ENCODE measurements at places on chromosomes 13 and 19. TPM values are rescaled to one million over a fixed set of nuclear protein-coding genes. Genes with fewer than 3 reads are reported as not detected.

- no peak for DNase-seq
Measured at GRCh38 chr13:87674247-87674738, 3.1 kb downstream of the SLITRK5 start.

GRCh38 chr13:113842336-113843062 is 21.4 kb downstream of the GAS6 start:
- DNase-seq = no peak

The TRIM28 gene
- total RNA-seq = 346 TPM

GRCh38 chr19:45428384-45429231 is 4.9 kb upstream of the ERCC1 start:
- DNase-seq = no peak

GRCh38 chr13:92951273-92951890 is 275.2 kb upstream of the GPC6 start:
- no peak for DNase-seq

- peak; percentile 11 for DNase-seq
Measured at GRCh38 chr19:17306285-17306714, 628 bp downstream of the MRPL34 start.

DNA sequence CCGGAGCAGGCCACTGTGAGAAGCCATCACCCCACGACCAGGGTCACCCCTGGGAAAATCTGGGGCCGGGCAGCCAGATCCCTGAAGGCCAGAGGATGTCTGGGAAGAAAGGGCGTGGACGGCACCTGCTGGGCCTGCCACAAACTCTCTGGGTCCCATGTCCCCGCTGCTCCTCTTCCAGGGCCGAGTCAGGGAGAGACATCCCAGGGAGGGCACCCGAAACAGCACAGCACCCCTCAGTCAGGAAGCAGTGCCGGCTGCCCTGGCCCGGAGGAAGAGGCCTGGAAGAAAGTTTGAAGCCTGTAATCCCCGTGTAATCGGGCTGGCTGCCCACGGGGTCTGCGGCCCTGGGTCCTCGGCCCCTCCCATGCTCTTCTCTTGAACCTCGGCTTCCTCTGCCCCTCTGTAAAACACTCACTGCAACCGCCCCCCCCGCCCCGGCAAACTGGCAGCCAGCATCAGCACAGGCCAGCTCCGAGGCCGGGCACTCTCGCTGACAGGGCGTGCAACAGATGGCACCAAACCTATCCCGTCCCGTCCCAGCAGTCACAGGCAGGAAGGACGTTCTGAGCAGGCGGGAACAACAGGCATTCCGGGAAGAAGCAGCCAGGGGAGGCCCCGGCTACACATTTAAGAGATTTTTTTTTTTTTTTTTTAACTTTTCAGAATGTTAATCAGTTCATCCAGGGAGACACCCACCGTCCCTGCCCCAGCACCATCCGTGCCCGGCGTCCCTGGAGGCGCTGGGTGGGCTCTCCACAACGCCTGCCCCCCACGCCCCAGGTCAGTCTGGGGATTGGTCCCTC is 1.5 kb downstream of the SBNO2 start:
- DNase-seq = peak; percentile 41

The FBN3 gene
- total RNA-seq = not detected

GRCh38 chr19:8242211-8242821 is 33.1 kb downstream of the CERS4 start:
- DNase-seq = no peak

The SHKBP1 gene
- 21.2 TPM for total RNA-seq

DNA sequence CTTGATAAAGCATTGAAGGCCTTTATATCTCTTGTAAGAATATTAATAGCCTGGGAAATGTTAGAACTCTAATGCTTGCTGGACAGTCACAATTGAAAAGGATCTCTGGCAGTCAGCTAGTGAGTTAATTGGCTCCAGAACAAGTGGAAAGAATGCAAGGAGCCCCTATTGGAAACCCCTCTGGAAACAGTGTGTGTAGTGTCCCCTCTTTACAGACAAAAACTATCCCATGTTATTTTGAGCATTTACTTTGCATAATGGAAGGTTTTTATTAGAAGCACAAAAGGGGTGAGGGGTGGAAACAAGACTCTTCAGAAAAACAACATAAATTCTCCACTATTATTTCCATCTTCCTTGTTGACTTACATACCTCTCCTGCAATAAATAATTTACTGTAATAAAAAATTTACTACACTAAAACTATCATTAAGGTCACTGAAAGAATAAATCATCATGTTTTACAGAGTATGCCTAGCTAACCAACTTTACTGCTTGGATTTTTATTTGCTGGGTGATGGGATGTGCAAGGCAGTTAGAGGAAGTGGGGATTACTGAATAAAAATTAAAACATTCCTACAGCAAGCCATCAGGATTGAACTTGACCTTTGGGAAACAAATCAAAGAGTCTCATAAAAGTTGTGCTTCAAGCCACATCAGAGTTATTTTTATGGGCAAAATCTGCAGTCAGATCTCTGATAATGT is 610.4 kb downstream of the TBC1D4 start:
- DNase-seq = no peak

The SAFB gene
- 16.7 TPM for total RNA-seq

- no peak for DNase-seq
Measured at GRCh38 chr13:43127103-43127798, 103.9 kb downstream of the DNAJC15 start.

The TSSK6 gene
- total RNA-seq = 1.7 TPM

DNA sequence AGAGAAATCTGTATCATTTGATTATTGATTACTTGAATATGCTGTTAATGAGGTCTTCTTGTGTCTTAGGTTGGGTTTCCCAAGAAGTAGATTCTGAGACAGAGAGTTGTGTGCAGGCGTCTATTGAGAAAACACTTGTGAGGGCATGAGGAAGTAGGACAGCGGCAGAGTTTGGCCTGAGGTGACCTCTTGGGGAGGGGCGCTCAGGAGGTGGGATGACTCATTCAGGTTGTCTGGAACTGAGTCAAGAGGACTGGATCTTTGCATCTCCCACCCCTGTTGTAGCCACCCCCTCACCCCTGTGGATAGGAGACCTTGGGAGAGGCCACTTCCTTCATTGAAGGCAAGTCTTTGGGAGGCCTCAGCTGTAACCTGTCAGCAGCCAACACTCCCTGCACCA is 35.2 kb upstream of the WDFY2 start:
- DNase-seq = no peak

GRCh38 chr19:3618144-3618810 is 8.3 kb downstream of the CACTIN start:
- peak; percentile 54 for DNase-seq

The FLT3 gene
- not detected for total RNA-seq

GRCh38 chr13:48492096-48492440 is 40.8 kb downstream of the RCBTB2 start:
- DNase-seq = no peak

GRCh38 chr13:28585561-28585960 is 73.4 kb upstream of the POMP start:
- peak; percentile 37 for DNase-seq

DNA sequence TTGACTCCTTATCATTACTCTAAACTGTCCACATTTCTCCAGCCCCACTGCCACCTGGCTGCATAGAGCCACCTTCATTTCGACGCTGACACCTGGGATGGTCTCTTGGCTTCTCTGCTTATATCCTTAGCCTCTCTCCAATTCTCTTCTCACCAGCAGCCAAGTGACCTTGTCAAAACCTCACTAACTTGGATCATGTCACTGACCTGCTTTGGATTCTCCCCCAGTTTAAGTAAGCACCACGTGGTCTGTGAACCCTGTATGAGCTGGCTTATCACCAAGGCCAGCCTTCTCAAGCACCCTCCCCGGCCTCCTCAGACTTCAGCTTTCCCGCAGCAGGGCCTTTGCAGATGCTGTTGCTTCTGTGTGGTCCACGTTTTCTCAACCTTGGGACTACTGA is 12.3 kb upstream of the GGACT start:
- DNase-seq = no peak

DNA sequence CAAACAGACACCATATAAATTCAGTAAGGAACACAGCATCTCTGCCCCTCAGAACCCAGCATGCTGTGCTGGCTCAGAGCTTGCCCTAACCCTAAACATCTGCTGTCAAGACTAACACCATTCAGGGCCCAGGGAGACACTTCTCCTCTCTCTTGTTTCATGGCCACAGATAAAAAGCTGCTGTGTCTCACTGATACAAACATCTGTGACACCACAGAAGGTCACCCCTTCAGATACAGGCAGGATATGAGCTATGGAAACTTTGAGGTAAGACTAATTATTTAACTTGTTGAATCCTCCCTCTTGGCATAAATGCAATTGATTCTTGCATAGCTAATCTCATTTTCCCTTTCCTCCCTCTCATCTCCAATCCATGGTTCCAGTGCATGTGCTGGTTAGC is 61.6 kb upstream of the GPR12 start:
- no peak for DNase-seq

- peak; percentile 58 for DNase-seq
Measured at GRCh38 chr19:50817941-50818858, 5.4 kb downstream of the KLK1 start.

The TSHZ3 gene
- total RNA-seq = 3.8 TPM

GRCh38 chr19:3387645-3388589 is 21.5 kb downstream of the NFIC start:
- DNase-seq = no peak

The ADGRE1 gene
- total RNA-seq = 0.08 TPM

- DNase-seq = peak; percentile 56
Measured at GRCh38 chr13:59906413-59907049, 257.2 kb downstream of the DIAPH3 start.

DNA sequence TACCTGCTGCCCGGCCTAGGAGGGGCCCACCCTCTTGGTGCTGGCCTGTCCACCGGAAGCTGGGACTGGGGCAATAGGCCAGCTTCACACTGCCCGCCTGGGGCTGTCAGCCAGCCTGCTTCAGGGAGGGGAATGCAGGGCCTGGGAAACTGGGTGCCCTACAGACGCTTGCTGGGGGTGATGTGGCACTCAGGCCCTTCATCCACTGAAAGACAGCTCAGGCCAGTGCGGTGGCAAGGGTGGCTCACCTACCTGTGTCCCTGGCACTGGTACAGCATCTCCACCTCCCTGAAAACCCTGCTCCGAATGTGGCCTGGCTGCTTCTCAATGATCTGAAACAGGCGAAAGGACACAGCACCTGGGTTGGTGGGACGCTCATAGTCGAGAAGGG is 7.8 kb downstream of the MKNK2 start:
- DNase-seq = no peak

The TICAM1 gene
- total RNA-seq = 3.1 TPM

The WDR88 gene
- total RNA-seq = not detected

DNA sequence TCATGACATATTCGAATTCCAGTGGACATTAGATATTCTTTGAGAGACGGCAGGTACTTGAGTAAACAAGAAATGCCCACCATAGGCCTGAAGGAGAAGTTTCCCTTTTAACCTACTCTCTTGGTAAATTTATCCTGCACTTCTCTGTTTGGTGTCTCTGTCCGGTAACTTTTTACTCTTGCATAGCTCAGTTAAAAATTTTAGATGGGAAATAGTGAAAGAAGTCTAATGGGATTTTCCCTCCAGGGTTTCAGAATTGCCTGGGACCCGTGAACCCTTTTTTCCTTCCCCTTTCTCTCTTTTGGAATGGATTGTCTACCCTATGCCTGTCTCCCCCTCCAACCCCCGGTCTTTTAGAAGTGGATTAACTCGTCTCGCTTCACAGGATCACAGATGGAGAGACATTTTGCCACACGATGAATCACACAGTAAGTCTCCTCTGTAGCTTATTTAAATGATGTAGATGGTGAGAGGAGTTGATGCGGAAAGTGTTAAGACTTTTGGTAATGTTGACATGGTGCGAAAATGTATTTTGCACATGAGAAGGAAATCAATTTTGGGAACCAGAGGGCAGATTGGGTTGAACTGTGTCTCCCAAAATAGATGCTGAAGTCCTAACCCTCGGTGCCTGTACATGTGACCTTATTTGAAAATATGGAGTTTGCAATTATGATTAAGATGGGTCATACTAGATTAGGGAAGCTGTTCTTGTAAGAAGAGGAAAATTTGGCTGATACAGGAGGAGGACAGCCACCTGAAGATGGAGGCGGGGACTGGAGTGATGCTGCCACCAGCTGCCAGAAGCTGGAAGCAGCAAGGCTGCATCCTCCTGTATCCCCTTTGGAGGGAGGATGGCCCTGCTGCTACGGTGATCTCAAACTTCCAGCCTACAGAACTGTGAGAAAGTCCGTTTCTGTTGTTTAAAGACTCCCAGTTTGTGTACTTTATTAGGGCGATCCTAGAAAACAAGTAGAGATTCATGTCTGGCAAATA is 711 bp upstream of the MIPEP start:
- peak; percentile 20 for DNase-seq

DNA sequence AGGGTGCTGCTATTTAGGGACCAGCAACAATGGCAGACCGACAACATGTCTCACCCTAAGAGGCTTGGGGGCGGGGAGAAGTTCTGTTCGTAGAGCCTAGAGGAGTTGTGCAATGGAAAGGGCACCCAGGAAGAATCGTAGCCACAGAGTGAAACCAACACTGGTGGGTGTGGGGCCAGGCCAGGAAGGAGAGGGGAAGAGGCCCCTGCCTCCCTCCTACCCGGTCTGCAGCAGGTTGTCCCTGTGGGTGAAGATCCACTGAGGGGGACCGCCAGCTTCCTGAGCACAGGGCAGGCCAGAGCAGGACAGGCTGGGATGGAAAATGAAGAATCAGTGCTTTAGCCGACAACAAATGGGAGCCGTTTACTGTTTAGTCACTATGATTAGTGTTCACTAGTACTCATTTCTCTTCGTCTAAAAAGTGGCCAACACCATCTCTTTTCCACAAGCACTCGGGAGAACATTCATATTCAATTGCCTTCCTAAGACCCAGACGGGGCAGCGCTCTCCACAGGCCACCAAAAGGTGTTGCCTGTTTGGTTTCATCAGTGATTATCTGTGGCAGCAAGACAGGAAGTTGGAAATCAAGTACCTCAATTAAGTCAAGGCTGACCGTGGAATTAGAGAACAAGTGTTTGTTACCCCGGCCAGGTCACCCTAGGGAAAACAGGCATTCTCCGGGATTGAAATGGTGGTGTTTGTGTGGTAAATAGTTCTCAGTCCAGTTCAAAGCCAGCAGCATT is 1.1 kb upstream of the ATP11A start:
- no peak for DNase-seq

The C1QTNF9B gene
- total RNA-seq = not detected

GRCh38 chr19:47379381-47379938 is 30.3 kb downstream of the DHX34 start:
- DNase-seq = no peak

The CEACAM4 gene
- not detected for total RNA-seq

DNA sequence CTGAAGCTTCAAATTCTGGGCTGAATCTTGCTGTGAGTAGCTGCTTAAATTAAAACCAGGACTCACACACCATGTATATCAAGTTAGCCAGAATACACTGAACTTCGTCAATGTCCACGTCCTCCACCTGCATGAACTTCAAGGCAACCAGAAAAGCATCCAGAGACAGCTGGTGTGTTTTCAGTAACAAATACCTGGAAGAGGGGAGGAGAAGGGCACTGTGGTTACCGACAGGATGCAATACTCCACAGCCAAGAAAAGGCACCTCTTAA is 20.4 kb downstream of the PROZ start:
- DNase-seq = no peak

The SERPINE3 gene
- not detected for total RNA-seq

The DEDD2 gene
- total RNA-seq = 19.5 TPM

- DNase-seq = no peak
Measured at GRCh38 chr19:46447006-46447405, 18.3 kb upstream of the PNMA8C start.

All from SK-MEL-5 (cell line).